GM12878 (cell line): ENCODE measurements at places on chromosomes 5 and 9. TPM values are rescaled to one million over a fixed set of nuclear protein-coding genes. Genes with fewer than 3 reads are reported as not detected.

The CDC25C gene
- total RNA-seq, result 9.2 and 10.2 TPM in 2 replicates

The GARIN3 gene
- not detected in 2 replicates for total RNA-seq

The LHX3 gene
- total RNA-seq, result not detected in 2 replicates

The SPINK7 gene
- not detected in 2 replicates for total RNA-seq

The LCNL1 gene
- not detected in 2 replicates for total RNA-seq

The PGM5 gene
- total RNA-seq, result 0.19 and 0.28 TPM in 2 replicates

The ZNF354C gene
- total RNA-seq, result 0.03 TPM in 1 of 2 replicates, not detected in the other

GRCh38 chr9:113808391-113809358, 67.4 kb upstream of the ZNF618 start:
- no peak for DNase-seq

DNA sequence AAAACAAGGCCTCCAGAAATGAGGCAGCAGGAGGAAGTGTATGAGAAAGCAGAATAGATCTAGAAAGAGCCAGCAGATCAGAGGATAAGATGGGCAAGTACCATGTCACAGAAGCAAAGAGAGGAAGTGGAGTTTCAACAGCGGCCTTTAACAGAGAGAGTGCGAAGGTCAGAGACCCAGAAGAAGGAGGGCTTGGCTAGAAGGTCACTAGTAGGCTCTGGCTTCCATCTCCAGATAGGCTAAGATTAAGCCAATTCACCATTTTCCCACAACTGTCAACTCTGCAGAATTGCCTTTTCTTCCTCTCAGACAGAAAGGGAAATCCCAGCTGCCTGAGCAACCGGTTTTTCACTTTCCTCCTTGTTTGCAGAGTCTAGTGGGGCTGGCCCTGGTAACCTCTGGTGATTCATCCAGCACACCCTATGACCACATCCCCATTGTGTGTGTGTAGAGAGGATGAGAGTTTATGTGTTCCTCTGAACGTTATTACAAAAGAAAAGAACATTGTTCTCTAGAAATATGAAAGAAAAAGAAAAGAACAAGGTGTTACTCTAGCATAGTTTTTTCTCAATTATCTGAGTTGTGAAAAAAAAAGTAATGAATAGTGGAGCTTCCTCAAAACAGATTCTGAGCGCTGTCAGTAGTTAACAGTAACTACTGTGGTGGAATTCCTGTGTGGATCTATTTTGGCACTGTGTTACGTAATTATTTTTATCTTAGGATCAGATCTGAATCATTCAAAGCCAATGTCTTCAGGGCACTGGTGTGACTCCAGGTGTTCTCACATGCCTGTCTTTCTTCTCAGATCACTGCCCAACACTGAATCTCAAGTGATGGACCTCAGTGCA, 220.4 kb downstream of the ARRDC3 start:
- peak; percentile 78 for DNase-seq

- DNase-seq, result no peak
Observed at GRCh38 chr5:172747471-172747870, 23.5 kb downstream of the DUSP1 start.

DNA sequence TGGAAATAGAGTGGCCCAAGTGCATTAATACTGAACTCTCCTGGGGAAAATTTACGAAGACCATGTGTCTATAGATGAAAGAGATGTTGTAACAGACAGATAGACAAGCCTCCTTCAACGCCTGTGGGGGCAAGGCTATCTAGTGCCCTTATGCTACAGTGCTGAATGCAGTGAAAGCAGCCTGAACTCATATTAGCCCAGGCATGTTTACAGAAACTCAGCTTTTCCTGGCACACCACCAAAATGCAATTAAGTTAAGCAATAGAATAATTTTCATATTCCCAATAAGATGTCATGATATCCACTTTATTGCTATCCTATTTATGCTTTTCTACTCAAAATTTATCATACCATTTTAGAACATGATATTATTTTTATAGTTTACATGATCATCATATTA, 277.0 kb downstream of the DIRAS2 start:
- no peak for DNase-seq

- DNase-seq, result no peak
Observed at GRCh38 chr9:70257991-70258691, 637 bp upstream of the SMC5 start.

DNA sequence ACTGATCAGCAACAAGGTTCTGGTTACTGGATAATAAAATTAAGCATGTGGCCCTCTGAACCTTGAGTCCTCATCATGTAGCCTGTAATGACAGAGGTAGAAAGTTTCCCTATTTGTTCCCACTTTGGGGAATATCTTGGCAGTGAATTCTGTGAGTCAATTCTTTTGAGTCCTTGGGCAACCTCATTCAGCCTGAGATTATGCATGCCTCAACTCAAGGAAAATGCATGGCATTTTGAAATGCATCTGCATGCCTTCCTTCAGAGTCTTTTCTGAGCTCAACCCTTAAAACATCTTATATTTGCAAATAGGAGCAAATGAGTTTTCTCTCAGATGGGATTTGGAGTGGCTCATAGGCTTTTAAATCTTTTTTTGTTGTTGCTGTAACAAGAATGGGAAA, 218.1 kb upstream of the CD180 start:
- no peak for DNase-seq

- no peak for DNase-seq
Observed at GRCh38 chr9:119343059-119343990, 25.9 kb downstream of the BRINP1 start.

DNA sequence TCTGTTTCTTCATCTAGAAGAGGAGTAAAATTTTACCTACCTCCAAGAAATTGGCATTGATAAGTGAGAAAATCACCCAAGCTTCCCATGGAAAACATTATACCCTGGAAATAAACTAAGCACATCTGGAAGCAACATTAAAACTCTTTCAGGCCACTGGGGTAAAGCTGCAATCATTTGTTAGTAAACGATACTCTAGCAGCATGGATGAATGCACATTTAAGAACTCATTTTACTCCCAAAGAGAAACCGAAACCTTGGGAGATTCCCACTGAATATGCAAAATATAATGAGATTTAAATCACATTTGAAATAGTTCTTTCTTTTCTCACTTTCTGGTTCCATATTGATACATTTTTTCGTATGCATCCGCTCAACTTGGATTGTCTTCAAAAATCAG, 467.5 kb downstream of the EFNA5 start:
- DNase-seq, result no peak

DNA sequence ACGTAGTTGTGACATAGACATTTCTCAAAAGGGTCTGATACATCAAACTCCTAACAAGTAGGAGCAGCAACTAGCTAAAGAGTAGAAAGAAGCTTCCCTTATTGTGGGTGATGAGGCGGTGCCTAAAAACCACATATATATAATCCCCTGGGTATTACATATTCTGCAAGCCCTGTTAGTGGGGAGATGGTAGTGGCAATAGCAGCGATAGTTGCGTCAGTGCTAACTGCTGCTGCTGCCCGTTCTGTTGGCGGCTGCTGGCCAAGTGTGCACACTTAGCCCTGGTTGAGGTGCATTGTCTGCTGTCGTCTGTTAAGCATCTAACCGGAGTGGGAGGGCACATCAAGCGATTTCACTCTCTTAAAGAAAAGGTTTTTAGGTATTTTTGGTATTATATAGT, 35.8 kb downstream of the VLDLR start:
- DNase-seq, result no peak

DNA sequence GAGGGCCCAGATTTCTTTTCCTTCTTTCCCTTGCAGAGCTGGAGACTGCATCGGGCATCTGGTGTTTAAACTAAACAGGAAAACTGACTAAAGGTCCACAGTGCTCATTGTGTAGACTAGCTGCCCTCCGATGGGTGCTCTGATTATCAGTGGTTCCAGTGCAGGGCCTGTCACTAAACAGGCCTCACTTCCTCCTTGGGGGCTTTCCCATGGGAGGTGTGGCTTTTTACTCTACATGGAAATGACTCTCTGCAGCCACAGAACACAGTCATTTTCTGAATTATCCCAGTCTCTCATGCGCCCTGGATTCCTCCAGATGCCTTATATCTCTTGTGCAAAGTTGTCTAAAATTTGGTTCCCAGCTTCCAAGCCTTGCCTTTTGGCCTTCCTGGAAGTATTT, 199.2 kb downstream of the TRIO start:
- no peak for DNase-seq

DNA sequence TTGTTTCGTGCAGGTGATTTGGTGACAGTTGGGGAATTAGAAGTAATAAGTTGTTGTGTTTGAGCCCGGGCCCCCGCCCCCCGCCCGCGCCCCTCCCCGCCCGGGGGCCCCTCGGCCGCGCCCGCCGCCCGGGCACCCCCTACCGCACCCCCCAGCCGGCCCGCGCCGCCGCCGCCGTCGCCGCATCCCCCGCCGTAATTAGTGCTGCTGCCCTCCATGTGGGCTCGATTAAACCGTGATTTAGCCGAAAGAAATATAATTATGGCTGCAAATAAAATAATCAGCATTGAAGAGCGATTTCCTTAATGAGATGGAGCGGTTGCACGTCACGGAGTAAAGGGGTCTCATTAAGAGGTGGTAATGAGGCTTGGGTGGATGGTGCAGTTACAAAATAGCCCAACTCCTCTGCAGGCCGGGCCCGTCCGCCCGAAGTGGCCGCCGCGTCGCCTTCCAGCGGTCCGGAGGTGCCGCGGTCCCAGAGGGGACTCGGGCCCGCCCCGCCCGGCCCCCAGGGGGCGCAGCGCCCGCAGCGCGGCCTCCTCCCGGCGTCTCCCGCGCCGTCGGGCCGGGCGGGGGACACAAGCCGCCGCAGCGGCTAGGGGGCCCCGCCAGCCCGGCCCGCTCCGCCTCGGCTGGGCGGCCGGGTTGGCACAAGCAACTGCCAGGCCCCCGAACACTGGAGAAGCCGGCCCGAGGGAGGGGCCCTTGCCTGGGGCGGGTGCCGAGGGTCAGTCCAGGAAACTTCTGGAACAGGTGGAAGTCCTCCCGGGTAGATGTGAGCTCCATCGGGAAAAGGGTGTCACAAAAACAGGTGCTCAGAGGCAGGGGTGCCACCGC, 6.9 kb upstream of the OTP start:
- no peak for DNase-seq

- no peak for DNase-seq
Observed at GRCh38 chr9:126722922-126723806, 81.7 kb upstream of the ZBTB43 start.

DNA sequence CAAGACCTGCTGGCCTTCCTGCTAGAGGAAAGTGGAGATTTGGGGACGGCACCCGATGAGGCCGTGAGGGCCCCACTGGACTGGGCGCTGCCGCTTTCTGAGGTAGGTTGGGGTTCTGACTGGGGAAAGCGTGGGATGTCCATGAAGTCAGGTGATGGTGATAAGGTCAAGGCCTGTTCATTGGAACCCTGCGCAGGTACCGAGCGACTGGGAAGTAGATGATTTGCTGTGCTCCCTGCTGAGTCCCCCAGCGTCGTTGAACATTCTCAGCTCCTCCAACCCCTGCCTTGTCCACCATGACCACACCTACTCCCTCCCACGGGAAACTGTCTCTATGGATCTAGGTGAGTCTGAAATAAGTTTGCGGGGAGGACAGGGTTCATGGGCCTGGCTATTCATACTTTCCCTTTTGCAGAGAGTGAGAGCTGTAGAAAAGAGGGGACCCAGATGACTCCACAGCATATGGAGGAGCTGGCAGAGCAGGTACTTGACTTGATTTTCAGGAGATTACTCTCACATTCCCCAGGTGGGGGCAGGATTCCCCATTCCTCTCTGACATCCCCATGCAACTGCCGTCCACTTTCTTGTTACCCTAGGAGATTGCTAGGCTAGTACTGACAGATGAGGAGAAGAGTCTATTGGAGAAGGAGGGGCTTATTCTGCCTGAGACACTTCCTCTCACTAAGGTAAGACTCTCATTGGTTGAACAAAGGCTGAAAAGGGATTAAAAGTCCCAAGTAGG, 505 bp downstream of the CREB3 start:
- DNase-seq, result no peak

DNA sequence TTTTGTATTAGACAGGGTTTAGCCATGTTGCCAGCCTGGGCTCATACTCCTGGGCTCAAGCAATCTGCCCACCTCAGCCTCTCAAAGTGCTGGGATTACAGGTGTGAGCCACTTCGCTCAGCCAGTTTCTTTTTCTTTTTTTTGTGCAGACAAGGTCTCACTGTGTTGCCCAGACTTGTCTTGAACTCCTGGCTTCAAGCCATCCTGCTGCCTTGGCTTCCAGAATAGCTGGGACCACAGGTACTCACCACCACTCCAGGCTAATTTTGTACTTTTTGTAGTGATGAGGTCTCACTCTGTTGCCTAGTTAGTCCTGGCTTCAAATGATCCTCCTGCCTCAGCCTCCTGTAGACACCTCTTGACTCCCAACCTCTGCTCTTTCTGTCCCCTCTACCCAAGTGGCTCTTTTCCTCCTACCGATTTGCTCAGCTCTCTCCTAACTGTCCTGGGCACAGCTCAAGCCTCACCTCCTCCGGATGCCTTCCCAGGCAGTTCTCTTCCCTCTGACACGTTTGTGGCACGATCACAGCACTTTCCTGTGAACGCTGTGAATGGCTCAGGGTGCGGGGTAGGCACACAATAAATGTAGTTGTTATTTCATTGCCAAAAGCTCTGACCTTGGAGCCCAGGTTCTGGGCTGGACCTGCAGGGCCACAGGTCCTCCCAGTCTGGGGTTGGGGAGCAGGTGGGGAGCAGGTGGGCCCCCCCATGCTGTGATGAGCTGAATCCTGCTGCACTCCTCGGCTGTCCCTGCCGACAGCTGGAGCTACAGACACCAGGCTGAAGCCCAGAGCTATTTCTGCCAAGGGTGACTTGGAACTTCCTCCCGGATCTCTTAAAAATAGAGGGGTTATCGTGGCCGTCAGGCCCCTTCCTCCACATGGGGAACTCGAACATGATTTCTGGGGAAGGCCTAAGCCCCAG, 23.9 kb downstream of the GFI1B start:
- no peak for DNase-seq

DNA sequence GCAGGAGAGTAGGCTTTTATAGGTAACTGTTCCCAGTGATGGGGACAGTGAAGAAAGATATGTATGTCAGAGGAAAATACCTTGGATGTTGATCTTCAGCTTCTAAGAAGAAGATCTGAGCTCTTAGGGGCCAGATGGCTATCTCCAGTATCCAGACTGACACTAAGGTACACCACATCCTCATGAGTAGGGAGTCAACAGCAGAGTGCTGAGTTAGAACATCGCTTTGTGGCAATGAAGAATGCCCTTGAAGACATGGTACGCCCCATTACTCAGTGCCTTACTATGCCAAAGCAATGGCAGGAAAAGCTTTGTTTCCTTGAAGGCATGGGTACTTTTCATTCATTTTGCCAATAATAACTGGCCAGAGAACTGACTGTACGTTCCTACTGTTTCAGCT, 263.7 kb downstream of the CEMIP2 start:
- DNase-seq, result no peak

- no peak for DNase-seq
Observed at GRCh38 chr9:79574781-79575180, 3.0 kb downstream of the TLE4 start.

GRCh38 chr9:69748304-69748703, 11.5 kb downstream of the PTAR1 start:
- no peak for DNase-seq
